ENCODE measurements at places on chromosomes 12 and 14. TPM values are rescaled to one million over a fixed set of nuclear protein-coding genes. Genes with fewer than 3 reads are reported as not detected.

DNA sequence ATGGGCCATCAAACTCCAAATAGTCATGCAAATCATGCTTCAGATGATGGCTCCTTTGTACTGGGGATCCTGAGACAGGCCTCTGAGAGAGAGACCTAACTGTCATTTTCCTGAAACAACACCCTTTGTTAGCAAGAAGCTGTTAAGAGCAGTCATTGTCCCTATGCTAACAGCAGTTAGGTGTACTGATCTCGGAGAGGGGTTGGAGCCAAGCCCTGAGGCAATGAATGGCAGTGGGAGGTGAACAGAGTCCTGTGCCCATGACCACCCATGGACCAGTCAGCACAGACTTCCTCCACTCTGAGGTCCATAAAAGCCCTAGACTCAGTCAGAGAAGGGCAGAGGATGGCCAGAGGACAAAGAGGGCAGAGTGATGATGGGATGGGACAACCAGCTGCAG is 747.6 kb upstream of the LRFN5 start:
- no peak for DNase-seq
- no peak overlapping the region for H3K4me3 ChIP-seq
- H3K27ac ChIP-seq: no peak overlapping the region
- H3K4me1 ChIP-seq: no peaks in the 10 kb centered on the region

DNA sequence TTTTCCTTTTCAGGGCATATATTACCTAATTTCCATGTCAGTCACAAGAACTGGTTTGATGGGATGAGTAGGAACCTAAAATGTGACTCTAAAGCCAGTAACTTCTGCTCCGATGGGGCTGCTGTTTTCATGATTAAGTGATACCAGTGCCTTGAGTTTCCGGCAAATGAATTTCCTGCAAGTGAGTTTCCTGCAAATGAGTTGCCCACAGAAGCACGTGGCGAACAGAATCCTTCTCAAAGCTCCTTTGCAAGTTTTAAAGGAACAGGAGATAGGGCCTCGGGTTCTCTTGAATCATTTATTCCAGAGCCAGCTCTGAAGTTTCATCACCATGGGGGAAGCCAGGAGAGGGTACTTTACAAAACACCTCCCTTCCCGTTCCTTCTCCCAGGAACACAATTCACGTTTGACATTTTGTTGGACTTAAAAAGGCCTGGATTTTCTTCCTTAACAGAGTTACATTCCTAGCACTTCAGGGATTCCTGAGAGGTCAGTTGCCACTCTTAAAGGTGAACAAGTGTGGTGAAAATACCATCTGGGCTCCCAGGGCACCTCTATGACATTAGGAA is 2.2 kb upstream of the PPTC7 start:
- H3K4me1 ChIP-seq: peaks cover 28% of the 10 kb centered on the region
- no peak overlapping the region for H3K4me3 ChIP-seq
- no peak overlapping the region for H3K27ac ChIP-seq
- DNase-seq: no peak
- H3K36me3 ChIP-seq: peaks cover 33% of the 10 kb centered on the region

Gene NAP1L1
- total RNA-seq: 394 TPM

Gene RPL10L
- not detected for total RNA-seq

Gene IRAK3
- total RNA-seq: 7.8 TPM

DNA sequence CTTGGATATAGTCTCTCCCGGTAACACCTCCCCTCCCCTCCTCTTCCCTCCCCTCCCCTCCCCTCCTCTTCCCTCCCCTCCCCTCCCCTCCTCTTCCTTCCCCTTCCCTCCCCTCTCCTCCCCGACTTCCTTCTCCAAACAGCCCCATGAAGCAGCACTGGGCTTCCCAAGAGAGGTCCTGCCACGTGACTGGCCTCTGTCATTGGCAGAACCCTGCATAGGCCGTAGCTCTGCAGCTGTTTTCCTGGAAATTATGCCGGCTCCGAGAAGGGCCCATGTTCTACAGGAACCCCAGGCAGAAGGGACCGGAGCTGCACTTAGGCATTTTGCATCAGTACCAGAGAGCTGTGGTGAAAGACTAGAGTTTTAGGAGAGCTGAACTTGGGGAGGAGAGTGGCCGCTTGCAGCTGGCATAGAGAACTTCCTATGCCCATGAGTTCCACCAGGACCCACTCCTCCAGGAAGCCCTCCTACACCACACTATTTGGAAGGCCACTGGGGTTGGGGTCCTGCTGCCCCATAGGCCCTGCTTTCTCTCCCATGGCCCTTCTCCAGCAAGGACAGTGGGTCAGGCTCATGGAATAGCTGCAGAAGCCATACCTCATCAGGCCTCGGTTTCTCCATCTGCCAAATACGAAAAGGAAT is 5.1 kb upstream of the TNFAIP2 start:
- peaks cover 23% of the 10 kb centered on the region for H3K36me3 ChIP-seq
- no peak overlapping the region for H3K27ac ChIP-seq
- H3K27me3 ChIP-seq: no peaks in the 10 kb centered on the region
- H3K4me3 ChIP-seq: no peak overlapping the region
- DNase-seq: no peak
- H3K4me1 ChIP-seq: peaks cover 35% of the 10 kb centered on the region

GRCh38 chr12:52141306-52141705 is 50.5 kb downstream of the KRT80 start:
- peaks cover 8% of the 10 kb centered on the region for H3K27me3 ChIP-seq
- H3K4me3 ChIP-seq: no peak overlapping the region
- no peak overlapping the region for H3K27ac ChIP-seq
- DNase-seq: no peak
- H3K36me3 ChIP-seq: peaks cover 22% of the 10 kb centered on the region

DNA sequence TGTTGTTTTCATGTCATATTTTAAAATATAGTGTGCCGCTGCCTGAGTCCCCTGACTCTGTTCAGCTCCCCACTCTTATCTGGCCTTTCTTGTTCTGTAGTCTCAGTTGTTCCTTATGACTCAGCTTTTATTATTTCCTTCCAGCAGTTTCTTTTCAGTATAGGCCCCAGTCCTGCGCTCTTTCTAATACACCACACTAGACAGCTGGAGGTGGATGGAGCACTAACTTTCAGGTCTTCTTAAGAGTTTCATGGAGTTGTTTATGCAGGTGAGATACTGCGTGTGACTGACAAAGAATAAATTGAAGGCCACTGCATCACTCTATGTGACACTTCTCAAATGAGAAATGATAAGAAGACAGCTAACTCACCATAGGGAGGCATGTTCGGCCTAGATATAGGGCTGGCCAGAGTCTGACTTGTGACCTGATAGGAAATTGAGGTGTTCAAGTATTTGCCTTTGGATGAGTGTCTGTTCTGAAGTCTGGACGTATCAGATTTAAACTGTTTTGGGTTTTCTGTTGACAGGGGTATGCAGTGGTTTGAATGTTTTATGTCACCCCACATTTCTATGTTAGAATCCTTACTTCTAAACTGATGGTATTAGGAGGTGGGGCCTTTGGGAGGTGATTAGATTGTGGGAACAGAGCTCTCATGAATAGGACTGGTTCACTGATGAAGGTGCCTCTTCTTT is 60.8 kb upstream of the CLMN start:
- peaks cover 13% of the 10 kb centered on the region for H3K27me3 ChIP-seq
- no peaks in the 10 kb centered on the region for H3K36me3 ChIP-seq
- no peak overlapping the region for H3K27ac ChIP-seq

Gene CD69
- 1.7 TPM for total RNA-seq

- peaks cover 37% of the 10 kb centered on the region for H3K4me1 ChIP-seq
- peak overlapping the region; percentile 60 for H3K4me3 ChIP-seq
- DNase-seq: no peak
- H3K27ac ChIP-seq: no peak overlapping the region
- peaks cover 6% of the 10 kb centered on the region for H3K36me3 ChIP-seq
- H3K27me3 ChIP-seq: no peaks in the 10 kb centered on the region
Observed at GRCh38 chr14:35340616-35341453, 48.7 kb downstream of the PSMA6 start.

GRCh38 chr12:82874945-82875344 is 188.2 kb downstream of the TMTC2 start:
- no peak overlapping the region for H3K4me3 ChIP-seq
- no peaks in the 10 kb centered on the region for H3K27me3 ChIP-seq
- H3K4me1 ChIP-seq: no peaks in the 10 kb centered on the region
- no peak for DNase-seq
- no peak overlapping the region for H3K27ac ChIP-seq
- no peaks in the 10 kb centered on the region for H3K36me3 ChIP-seq

DNA sequence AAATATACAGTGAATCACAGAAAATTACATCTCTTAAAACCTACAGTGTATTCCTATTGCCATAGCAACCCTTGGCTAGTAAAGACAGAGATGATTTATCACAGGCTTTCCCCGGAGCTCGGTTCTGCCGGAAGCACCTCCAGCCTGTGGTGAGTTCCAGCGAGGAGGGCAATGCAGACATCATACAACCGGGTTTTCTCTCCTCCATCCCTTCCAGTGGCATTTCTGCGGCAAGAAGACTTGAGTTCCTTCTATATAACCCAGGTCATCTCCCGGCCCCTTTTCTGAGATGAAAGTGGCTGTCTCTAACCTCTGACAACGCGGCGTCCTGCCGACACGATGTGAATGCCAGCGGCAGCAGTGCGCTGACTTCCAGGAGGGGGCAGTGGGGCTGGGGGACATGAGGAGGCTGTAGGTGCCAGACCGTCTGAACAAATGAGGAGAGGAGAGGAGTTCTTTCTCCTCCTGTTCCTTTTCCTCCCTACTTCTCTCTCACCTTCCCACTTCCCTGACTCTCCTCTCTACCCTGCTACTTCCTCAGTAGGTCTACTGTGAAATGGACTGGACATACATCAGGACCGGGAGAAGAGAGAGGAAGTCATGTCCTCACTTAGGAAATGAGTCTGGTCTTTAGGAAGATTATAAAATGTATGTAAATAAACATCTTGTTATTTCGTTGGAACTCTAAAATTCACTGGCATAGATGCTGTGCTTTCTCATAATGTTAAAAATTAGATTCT is 68.6 kb upstream of the MAX start:
- H3K27ac ChIP-seq: no peak overlapping the region
- H3K4me3 ChIP-seq: peak overlapping the region; percentile 50
- peaks cover 9% of the 10 kb centered on the region for H3K4me1 ChIP-seq
- DNase-seq: peak; percentile 66

DNA sequence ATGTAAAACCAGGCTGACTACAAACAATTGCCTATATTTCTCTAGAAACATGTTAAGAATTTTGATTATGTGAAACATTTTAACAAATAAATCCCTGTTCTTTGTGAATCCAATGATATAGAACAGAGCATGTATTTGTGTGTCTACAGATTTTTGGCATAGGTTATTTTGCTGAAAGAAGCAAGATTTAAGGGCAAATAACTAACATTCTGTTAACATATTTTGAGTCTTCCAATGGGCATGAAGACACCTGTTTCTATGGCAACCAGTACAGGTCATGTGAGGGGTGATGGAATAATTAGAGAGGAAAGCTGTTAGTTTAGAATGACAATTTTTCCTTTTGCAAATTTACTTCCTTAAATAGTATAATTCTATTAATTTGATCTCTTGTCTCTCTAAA is 8.8 kb downstream of the ART4 start:
- H3K27me3 ChIP-seq: no peaks in the 10 kb centered on the region
- no peak for DNase-seq
- H3K36me3 ChIP-seq: no peaks in the 10 kb centered on the region
- no peak overlapping the region for H3K4me3 ChIP-seq
- peaks cover 6% of the 10 kb centered on the region for H3K4me1 ChIP-seq

GRCh38 chr12:96502949-96503532 is 13.7 kb downstream of the CFAP54 start:
- H3K27me3 ChIP-seq: no peaks in the 10 kb centered on the region
- H3K4me1 ChIP-seq: peaks cover 36% of the 10 kb centered on the region
- H3K27ac ChIP-seq: peak overlapping the region; percentile 58

DNA sequence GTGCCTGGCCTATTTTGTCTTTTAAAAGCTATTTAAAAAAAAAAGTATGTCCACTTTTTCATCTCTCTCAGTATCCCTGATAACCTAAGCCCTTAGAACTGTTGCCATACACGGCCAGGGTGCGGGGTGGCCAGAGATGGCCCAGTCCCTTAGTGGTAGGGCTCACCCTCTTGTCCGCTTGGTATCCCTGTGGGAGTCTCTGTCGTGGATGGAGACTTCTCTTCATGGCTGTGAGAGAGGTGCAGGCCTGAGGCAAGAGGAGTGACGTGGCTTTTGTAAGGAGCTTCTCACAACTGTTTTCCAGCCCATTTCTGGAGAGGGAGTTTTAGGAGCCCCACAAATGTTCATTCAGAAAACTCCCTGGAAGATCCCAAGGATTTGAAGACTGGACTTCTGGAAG is 26.8 kb downstream of the XRCC3 start:
- H3K36me3 ChIP-seq: peaks cover 43% of the 10 kb centered on the region
- H3K27me3 ChIP-seq: no peaks in the 10 kb centered on the region
- H3K27ac ChIP-seq: no peak overlapping the region
- no peak for DNase-seq

DNA sequence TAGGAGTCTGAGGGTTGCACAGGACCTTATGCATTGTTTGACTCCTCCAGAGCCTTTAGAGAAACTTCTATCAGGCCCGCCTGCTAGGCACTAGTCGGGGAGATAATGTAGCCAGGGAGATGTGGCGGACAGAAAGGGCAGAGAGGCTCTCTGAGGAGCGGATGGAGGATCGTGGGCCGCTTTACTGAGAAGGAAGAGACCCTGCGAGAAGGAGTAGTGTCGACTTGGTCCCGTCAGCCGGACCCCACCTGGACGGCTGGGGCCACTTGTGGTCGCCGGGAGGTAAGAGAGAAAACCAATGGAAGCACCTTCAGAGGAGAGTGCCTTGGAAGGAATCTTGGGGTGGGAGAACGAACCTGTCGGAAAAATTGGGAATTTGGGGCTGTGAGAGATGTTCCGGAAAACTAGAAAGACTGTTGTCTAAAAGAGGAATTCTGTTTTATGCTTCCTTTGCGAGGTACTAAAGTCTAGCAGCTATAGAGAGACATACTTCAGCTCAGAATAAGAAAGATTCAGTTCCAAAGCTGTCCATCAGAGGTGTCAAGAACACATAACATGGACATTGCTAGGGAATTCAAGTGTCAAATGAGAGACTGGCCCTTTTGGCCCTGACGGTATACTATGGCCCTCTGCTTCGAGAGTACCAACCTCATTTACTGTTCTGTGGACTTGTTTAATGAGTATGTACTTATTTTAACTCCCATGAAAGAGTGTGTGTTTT is 660 bp upstream of the MCRS1 start:
- H3K27ac ChIP-seq: peak overlapping the region; percentile 94
- DNase-seq: no peak
- H3K36me3 ChIP-seq: peaks cover 28% of the 10 kb centered on the region
- no peaks in the 10 kb centered on the region for H3K27me3 ChIP-seq
- H3K4me1 ChIP-seq: peaks cover 17% of the 10 kb centered on the region
- peak overlapping the region; percentile 96 for H3K4me3 ChIP-seq

DNA sequence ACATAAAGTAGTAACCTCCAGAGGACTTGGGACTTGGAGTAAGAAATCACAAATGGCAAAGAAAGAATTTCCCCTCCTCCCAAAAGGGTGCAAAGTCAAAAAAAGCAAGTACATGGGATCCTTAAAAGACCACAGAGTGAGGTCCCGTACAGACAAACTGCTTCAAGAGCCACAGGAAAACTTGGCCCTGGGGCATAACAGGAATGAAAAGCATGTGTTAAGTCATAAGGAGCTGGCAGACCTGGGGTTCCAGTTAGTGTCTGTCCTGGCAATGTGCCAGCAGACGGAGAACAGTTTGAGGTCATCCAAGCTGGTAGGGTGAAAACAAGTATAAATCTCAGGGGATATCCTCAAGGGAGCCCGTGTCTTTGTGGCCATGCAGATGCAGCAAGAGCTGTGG is 73.2 kb downstream of the HSD17B6 start:
- DNase-seq: peak; percentile 5
- peaks cover 24% of the 10 kb centered on the region for H3K4me1 ChIP-seq
- peak overlapping the region; percentile 16 for H3K4me3 ChIP-seq
- no peaks in the 10 kb centered on the region for H3K36me3 ChIP-seq
- peak overlapping the region; percentile 62 for H3K27ac ChIP-seq
- H3K27me3 ChIP-seq: peaks cover 22% of the 10 kb centered on the region

- H3K27me3 ChIP-seq: no peaks in the 10 kb centered on the region
- no peaks in the 10 kb centered on the region for H3K4me1 ChIP-seq
- no peaks in the 10 kb centered on the region for H3K36me3 ChIP-seq
- H3K4me3 ChIP-seq: no peak overlapping the region
- H3K27ac ChIP-seq: no peak overlapping the region
Observed at GRCh38 chr12:49388682-49389386, 21.6 kb downstream of the SPATS2 start.

Gene NR4A1
- total RNA-seq: 18.0 TPM
